ENCODE measurements at places on chromosomes 5 and 9.

DNA sequence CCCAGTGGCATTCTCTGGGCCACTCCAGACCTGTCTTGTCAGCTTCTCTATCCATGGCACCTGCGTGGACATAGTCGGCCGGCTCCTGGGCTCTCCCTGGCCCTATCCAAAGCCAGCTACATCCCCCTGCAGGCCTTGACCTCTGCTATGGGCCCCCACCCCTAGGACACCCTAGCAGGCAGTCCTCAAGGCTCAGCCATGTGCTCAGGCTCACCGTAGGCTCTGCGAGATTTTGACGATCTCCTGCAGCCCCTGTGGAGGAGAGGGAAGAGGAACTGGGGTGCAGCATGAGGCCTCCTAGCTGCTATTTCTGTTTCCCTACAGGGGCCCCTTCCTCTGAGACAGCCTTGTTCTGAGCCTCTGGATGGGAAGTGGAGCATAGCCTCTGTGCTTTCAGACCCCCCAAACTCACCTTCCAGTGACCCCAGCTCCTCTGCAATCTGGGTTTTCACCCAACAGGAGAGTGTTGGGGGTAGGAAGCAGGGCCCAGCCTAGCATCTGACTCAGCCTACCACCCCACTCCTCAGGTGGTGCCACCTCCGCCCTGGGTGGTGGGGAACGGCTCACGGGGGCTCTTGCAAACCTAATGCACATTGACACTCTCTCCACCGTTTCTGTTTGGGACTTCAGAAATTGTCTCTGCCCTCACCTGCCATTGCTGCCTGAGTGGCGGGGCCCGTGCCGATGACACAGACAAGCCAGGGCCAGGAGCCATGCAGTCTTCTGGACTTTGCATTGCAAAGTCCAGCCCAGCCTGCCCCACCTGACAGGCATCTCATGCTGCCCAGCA, 36.7 kb downstream of the HRH2 start:
- H3K27me3 ChIP-seq, result no peaks in the 10 kb centered on the region
- peaks cover 23% of the 10 kb centered on the region for H3K4me1 ChIP-seq
- no peak overlapping the region for H3K27ac ChIP-seq
- no peak overlapping the region for H3K4me3 ChIP-seq
- H3K36me3 ChIP-seq, result no peaks in the 10 kb centered on the region

DNA sequence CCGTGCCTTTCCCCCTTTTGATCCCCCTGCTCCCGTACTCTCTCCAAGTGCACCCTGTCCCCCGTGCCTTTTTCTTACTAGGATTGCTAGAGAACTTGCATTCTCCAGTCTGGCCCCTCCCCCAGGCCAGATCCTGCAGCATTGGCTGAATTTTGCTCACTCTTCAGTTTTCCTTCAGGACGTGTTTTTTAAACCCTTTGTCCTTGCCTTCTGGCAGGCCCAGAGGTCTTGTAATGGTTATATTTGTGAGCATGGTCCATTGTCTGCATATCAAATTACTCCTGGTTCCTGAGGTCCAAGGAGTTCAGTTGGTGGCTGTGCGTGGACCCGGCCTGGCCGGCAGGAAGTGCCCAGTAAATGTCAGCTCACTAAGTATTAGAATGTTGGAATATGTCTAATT, 606 bp downstream of the TBC1D13 start:
- peak overlapping the region; percentile 66 for H3K27ac ChIP-seq
- H3K4me1 ChIP-seq, result peaks cover 7% of the 10 kb centered on the region
- H3K4me3 ChIP-seq, result peak overlapping the region; percentile 95

GRCh38 chr9:15843931-15844330, 291.1 kb downstream of the CCDC171 start:
- DNase-seq, result no peak
- H3K4me3 ChIP-seq, result no peak overlapping the region

GRCh38 chr9:106724566-106724965, 138.4 kb upstream of the ZNF462 start:
- H3K4me3 ChIP-seq, result no peak overlapping the region
- no peaks in the 10 kb centered on the region for H3K36me3 ChIP-seq
- H3K4me1 ChIP-seq, result peaks cover 7% of the 10 kb centered on the region
- H3K27me3 ChIP-seq, result no peaks in the 10 kb centered on the region
- DNase-seq, result no peak

- no peak for DNase-seq
- no peaks in the 10 kb centered on the region for H3K4me1 ChIP-seq
- no peaks in the 10 kb centered on the region for H3K27me3 ChIP-seq
- no peak overlapping the region for H3K4me3 ChIP-seq
- H3K36me3 ChIP-seq, result no peaks in the 10 kb centered on the region
Measured at GRCh38 chr5:75640395-75640794, 29.1 kb downstream of the ANKDD1B start.

DNA sequence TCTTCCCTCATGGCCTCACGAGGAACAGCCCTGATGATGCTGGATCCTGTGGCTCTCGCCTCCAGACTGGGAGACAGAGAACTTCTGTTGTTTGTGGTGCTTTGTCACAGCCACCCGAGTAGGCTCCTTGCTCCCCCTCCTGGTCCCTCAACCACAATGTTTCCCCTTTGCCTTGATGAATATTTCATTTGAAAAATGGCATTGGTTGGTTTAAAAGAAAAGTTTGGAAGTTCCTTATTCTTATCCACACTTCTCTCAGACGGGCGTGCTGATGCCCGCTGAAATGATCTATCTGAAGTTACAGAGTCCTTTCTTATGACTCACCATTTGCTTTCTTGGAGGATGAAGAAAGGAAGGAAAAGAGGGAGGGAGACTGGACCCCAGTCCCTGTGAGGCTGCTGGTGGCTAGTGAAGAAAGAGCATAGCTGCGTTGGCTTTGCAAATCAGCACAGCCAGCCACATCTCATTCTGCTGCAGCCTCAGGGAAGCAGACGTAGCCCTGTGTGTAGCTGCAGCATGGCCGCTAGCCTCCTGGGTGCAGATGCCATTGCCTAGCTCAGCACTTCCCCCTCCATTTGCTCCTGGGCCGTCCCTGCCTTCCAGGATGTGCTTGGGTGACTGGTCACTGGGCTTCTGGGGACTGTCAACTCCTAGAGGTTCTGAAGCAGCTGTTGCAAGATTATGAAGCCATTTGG, 185.9 kb downstream of the ERCC6L2 start:
- H3K4me3 ChIP-seq, result no peak overlapping the region
- H3K4me1 ChIP-seq, result peaks cover 6% of the 10 kb centered on the region
- peak; percentile 75 for DNase-seq

- 0 out of 2 replicates have a peak, but pooled peaks cover 4% of the 10 kb centered on the region for H3K4me1 ChIP-seq
- no peak overlapping the region for H3K4me3 ChIP-seq
- no peak for DNase-seq
- H3K27me3 ChIP-seq, result no peaks in the 10 kb centered on the region
- H3K27ac ChIP-seq, result no peak overlapping the region
Measured at GRCh38 chr9:72648324-72649126, 127.1 kb downstream of the TMC1 start.

- no peaks in the 10 kb centered on the region for H3K27me3 ChIP-seq
- no peaks in the 10 kb centered on the region for H3K4me1 ChIP-seq
Measured at GRCh38 chr9:134186471-134187109, 22.2 kb upstream of the RNU6ATAC start.

GRCh38 chr5:36889264-36889663, 12.7 kb downstream of the NIPBL start:
- DNase-seq, result no peak
- no peak overlapping the region for H3K27ac ChIP-seq
- no peaks in the 10 kb centered on the region for H3K27me3 ChIP-seq
- H3K4me3 ChIP-seq, result no peak overlapping the region

DNA sequence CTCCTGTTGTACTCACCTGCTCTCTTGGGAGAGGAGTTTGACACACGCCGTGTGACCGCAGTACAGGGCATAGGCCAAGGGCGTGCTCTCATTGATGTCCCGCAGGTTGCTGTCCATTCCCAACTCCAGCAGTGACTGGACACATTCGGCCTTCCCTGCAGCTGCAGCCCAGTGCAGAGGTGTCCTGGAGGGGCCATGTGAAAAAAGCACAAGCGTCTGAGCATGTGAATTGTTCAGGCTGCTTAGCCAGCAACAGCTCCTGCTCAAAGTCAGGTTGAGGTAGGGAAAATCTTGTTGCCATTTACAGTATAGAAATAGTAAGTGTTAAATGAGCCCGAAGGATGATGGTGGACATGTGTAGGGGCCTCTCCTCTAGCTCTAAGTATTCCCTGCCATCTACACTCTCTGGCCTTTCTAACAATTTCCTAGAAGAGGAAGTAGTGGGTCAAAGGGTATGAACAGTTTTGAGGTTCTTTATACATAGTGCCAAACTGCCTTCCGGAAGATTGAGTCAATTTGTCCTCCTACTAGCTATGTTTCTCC, 116.5 kb downstream of the ANKRD55 start:
- no peaks in the 10 kb centered on the region for H3K27me3 ChIP-seq
- H3K36me3 ChIP-seq, result no peaks in the 10 kb centered on the region

DNA sequence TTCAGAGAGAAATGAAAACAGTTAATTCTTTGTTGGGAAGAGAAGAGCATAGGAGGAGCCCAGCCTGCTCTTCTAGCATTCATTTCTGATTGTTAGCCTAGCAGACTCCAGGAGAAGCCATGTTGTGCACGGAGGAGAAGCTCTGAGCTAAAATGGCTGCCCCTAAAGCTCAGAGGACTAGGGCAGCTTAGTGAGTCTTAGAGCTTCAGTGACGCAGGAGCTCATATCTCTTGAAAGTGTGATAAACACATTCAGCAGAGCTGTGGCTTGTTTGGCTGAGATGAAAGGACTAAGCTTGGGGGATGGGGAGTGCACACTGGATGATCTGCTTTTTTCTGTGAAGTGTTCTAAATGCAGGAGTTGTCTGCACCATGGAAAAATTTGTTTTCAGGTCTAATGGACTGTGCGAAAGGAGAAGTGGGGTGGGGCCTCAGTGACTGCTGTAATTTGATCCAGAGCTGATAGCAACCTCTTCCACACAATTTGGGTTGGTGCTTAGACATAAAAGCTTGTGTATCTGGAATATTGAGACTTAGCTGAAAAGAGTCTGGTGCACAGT, 58.5 kb downstream of the ZNF462 start:
- peaks cover 31% of the 10 kb centered on the region for H3K4me1 ChIP-seq
- H3K4me3 ChIP-seq, result no peak overlapping the region
- peaks cover 30% of the 10 kb centered on the region for H3K36me3 ChIP-seq
- H3K27me3 ChIP-seq, result no peaks in the 10 kb centered on the region
- peak; percentile 21 for DNase-seq
- peak overlapping the region; percentile 70 for H3K27ac ChIP-seq

DNA sequence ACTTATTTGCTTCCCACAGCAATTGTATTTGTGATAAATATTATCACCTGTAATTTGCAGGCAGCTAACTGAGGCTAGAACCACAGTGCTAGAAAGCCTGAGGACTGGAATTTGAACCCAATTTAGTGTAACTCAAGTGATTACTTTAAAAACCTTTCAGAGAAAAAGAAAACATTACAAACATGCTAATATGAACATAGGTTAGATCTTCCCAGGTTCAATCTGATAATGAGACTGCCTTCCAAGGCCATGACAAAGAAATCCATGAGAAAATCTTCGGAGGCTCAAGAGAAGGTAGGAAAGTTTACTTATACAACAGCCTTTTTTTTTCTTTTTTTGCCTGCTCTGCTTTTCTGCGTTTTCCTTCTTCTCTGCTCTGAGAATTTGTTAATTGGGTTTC, 620.6 kb upstream of the CCNG1 start:
- DNase-seq, result no peak
- H3K36me3 ChIP-seq, result no peaks in the 10 kb centered on the region
- no peak overlapping the region for H3K27ac ChIP-seq
- H3K4me3 ChIP-seq, result no peak overlapping the region

DNA sequence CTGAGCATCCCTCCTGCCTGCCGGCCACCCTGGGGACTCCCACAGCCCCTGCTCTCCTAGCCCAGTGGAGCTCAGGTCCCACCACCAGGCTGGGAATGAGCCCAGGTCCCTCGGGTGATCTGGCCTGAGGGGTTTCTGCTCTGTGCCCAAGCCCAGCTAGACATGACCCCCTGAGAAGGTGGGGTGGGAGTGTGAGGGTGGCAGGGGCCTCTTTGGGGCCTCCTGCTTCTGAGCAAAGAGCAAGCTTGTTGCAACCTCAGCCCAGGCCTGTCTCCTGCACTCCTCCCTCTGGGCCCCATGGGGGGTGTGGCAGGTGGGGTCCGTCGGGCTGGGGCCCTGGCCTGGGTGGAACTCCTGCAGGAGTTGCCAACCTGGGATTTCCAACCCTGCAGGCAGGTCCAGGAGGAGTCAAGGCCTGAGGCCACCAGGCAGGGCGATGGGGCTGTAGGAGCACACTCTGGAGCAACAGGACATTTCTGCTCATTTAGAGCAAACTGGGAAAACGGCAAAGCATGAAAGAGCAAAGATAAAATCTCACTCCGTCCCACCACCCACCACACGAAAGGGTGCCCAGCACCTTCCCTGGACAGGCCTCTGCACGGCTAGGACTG, 11.4 kb upstream of the NRARP start:
- no peaks in the 10 kb centered on the region for H3K36me3 ChIP-seq
- H3K4me3 ChIP-seq, result no peak overlapping the region
- H3K27me3 ChIP-seq, result no peaks in the 10 kb centered on the region
- no peak for DNase-seq
- no peak overlapping the region for H3K27ac ChIP-seq

DNA sequence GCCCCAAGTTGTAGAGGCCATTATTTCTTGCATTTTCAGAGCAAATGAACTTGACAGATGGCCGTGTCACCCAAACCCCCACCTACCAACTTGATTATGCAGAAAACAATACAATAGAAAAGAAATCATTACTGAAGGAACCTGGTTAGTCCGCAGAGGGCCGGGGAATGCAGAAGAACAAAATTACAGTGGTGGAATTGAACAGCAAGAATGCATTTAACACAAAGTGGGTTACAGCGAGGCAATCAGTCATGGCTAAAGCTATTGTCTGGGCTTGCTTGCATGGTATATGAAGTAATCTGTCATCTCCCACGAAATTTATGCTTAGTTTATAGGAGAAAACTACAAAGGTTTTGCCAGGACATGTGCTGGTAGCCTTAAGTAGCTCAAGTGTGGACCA, 238.3 kb upstream of the IRX1 start:
- H3K27me3 ChIP-seq, result no peaks in the 10 kb centered on the region
- no peaks in the 10 kb centered on the region for H3K36me3 ChIP-seq
- H3K27ac ChIP-seq, result no peak overlapping the region
- H3K4me3 ChIP-seq, result no peak overlapping the region

DNA sequence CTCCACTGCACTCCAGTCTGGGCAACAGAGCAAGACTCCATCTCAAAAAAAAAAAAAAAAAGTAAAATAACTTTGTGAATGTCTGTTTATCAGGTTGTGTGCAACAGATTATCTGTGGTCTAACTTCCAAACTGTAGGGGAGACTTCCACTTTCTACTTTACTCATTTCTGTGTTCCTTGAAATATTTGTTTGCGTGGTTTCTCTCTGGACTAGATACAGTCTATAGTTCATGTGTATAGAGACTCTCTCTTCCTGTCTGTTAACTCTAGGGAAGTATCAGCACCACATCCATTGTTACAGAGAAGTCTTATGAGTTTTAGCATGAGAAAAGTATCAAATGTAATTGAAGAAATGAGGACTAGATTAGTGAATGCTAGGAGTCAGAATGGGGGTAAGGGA, 168.3 kb downstream of the LPAR1 start:
- H3K36me3 ChIP-seq, result no peaks in the 10 kb centered on the region
- H3K27me3 ChIP-seq, result no peaks in the 10 kb centered on the region
- H3K27ac ChIP-seq, result no peak overlapping the region
- no peak for DNase-seq
- no peaks in the 10 kb centered on the region for H3K4me1 ChIP-seq

- H3K4me3 ChIP-seq, result peak within 1 kb of the TSS; percentile 82
- H3K27ac ChIP-seq, result peak within 1 kb of the TSS; percentile 86
- H3K4me1 ChIP-seq, result peaks cover 23% of the 10 kb centered on the region
- no peaks in the 10 kb centered on the region for H3K36me3 ChIP-seq
- DNase-seq, result peak; percentile 89
Measured at GRCh38 chr5:55994495-55994997, at the start of gene IL6ST. IL6ST (minus strand) TSS chr5:55994963; CDS start chr5:55976278, 18,685 bp downstream.
